ENCODE measurements at places on chromosomes 13 and 19. TPM values are rescaled to one million over a fixed set of nuclear protein-coding genes. Genes with fewer than 3 reads are reported as not detected.

GRCh38 chr13:100645382-100645781, 29.2 kb downstream of the TMTC4 start:
- no peak for DNase-seq

IGFL3 gene
- not detected for total RNA-seq

DNA sequence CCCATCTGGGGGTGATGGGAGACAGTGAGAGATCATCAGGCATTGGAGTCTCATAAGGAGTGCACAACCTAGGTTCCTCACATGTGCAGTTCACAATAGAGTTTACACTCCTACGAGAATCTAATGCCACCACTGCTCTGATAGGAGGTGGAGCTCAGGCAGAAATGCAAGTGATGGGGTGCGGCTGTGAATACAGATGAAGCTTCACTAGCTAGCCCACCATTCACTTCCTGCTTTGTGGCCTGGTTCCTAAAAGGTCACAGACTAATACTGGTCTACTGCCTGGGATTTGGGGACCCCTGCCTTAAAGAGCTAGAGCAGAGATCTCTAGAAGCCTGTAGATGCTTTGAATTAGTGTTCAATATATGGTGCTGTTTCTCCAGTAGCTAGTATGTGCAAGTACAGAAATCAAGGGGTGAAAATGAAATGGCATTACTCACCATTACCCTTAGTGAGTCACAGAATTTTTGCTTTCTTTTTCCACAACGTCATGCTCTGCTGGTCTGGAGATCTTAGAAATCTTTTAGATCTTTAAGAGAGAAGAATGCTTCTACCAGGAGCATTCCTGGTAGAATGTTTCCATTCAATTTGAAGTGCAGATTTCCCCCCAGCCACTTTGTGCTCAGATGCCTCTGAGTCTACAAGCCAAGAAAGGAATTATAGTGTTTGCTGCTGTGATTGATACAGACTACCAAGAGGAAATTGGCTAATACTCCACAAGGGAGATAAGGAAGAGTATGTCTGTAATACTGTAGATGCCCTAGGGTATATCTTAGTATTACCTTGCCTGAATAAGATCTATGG, 2301.2 kb downstream of the PCDH9 start:
- no peak for DNase-seq

GRCh38 chr13:26320766-26321165, 66.8 kb downstream of the CDK8 start:
- no peak for DNase-seq

DNA sequence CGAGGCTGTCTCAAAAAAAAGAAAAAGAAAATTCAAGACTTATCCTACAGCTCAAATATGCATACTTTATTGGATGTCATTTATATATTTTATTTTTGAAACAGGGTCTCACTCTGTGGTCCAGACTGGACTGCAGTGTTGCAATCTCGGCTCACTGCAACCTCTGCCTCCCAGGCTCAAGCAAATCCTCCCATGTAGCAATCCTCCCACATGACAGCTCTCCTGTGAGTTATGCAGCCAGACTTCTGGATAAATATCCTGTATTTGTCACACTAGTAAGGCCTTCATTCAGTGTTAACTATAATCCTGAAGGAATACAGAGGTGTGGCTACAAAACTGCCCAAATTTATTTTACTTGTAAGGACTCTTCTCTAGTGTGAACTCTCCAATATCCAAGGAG, 7.2 kb downstream of the ZNF552 start:
- no peak for DNase-seq

DNA sequence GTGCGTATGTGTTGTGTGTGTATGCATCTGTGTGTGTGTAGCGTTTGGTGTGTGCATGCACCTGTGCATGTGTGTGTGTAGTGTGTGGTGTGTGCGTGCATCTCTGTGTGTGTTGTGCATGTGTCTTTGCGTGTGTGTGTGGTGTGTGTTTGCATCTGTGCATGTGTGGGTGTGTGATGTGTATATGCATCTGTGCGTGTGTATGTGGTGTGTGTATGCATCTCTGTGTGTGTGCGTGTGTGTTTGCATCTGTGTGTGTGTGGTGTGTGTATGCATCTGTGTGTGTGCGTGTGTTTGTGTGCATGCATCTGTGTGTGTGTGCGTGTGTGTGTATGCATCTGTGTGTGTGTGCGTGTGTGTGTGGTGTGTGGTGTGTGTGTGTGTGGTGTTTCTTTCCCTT, 20.6 kb downstream of the CELF5 start:
- no peak for DNase-seq

BRSK1 gene
- total RNA-seq: 7.3 TPM

DNA sequence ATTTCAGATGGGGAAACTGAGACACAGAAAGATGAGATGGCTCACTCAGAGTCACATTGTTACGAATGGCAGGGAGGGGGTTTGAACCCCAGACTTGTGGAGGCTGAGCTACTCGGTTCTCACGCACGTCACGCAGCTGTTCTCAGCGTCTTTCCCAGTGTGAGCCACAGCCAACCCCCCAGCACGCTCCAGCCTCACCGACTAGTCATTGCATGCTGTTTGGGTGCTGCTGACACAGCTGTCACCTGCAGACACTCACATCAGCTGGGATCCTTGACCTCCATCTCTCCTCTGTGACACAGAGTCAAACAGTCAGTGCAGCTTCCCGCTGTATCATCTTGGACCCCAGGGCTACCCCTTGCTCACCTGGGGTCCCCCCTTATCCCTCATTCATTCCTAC, 2.4 kb upstream of the NCAN start:
- no peak for DNase-seq

DNA sequence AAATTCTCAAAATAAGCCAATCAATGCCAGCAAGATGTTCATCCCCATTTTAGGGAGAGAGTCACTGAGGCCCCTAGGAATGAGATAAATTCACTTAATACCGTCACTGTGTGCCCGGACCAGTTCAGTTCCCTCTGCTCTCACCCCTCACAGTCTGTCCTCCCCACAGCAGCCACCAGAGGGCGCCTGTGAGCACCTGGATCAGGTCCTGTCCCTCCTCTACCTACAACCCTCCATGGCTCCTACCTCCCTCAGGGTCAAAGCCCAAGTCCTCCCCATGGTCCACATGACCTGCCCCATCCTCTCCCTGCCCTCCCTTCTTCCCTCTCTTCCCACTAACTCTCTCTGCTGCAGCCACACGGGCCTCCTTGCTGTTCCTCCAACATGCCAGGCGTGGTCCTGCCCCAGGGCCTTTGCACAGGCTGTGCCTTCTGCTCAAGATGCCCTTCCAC, 42.0 kb upstream of the NFIC start:
- peak; percentile 66 for DNase-seq
